ENCODE measurements at places on chromosomes 2 and 18.

DNA sequence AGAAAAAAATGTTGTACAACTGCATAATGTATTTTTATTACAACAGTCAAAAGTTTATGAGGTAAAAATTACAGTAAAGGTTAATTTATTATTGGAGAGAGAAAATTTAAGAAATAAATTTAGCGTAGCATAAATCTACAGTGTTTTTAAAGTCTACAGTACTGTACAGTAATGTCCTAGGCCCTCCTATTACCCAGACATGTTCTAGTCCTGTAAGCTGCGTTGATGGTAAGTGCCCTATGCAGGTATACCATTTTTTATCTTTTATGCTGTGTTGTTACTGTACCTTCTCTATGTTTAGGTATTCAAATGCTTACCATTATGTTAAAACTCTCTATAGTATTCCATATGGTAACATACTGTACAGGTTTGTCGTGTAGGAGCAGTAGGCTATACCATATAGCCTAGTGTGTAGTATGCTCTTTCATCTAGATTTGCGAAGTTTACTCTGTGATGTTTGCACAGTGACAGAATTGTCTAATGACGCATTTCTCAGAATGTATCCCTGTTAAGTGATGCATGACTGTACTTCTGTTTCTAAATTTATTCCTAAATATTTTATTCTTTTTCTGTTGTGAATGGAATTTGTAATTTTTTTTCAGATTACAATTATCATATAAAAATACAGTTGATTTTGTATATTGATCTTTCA, 24.5 kb downstream of the ABI2 start:
- no peak for DNase-seq

- DNase-seq: no peak
Measured at GRCh38 chr2:111975053-111975552, 76.7 kb downstream of the MERTK start.

DNA sequence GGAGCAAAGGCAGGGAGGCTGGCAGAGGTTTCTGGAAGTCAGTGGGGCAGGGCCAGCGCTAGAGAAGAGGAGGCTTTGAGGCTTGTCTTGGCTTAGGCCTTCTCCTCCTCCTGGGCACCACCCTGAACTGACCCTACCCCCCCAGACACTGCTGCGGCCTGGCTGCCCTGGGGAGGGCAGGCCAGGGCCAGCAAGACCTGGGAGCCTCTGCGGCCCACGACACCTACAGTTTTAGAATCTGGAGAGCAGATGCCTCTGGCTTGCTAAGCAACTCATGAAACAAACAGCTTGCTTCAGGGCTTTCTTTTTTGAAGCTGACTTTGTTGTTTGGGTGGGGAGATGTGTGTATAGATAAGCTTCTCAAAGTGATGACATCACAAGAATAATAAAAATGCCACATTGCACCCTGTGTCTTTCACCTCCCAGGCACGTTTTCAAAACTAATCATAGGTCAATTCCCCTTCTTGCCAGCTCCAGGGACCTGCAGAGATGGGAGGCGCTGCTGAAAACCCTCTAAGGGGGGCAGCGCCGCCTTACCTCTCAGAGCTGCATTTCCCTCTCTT, 46.2 kb upstream of the SMAD7 start:
- DNase-seq: no peak

DNA sequence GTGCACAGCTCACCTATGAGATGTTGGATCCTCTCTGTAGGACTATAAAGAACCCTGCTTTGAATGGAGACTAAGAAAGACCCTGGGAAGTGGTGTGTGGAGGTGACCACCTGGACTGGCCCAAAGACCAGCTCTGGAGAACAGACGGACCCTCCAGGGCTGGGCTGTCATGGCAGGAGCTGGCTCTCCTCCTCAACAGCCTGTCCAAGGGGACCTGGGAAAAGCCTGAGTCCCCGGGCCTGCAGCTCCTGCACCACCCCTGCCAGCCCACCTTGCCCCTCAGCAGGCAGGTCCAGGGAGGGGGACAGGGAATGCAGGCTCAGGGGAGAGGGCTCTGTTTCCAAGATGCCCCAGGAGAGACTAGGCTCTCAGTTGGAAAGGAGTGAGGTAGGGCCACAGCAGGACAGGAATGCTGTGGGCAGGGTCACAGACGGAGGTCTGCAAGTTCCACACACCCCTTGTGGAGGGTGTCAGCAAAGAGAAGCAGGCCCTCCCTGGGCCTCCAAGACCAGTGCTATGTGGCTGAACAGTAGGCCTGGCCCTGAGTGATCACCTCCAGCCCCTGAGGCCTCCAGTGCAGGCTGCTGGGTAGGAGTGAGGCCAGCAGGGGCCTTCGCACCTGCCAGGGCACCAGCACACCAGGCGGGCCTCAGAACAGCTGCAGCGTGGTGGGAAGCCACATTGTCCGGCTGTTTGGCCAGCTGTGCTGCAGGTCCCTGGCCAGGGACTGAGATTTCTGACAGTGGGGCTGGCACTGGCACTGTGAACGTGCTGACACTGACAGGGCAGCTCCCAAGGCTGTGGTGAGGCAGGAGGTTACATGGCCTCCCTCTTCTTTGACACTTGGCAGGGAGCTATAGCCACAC, 86.4 kb upstream of the OTOS start:
- DNase-seq: no peak

DNA sequence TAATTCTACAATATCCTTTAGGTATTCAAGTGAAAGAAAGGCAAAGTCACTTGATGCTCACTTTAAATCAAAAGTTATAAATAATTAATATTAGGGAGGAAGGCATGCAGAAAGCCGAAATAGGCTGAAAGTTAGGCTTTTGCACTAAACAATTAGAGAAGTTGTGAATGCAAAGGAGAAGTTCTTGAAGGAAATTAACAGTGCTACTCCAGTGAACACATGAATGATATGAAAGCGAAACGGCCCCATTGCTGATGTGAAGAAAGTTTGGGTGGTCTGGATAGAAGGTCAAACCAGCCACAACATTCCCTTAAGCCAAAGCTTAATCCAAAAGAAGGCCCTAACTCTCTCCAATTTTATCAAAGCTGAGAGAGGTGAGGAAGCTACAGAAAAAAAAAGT, 103.1 kb upstream of the CXCR4 start:
- DNase-seq: no peak

DNA sequence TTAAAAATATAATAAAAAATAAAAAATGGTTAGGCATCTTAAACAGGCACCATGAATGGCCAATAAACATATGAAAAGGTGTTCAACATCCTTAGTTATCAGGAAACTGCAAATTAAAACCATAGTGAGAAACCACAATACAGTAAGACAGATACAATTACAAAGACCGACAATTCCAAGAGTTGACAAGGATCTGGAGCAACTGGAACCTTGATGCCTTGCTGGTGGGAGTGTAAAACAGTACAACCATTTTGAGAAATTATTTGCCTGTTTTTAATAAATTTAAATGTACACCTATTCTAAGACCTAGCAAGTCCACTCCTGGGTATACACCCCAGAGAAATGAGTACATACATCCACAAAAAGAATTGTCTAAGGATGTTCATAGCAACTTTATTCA, 49.1 kb downstream of the NGEF start:
- no peak for DNase-seq

- no peak for DNase-seq
Measured at GRCh38 chr18:34219651-34220050, 5.1 kb downstream of the NOL4 start.

- no peak for DNase-seq
Measured at GRCh38 chr18:1619507-1619906, 714.8 kb downstream of the ADCYAP1 start.

- DNase-seq: no peak
Measured at GRCh38 chr2:127084611-127085316, 22.2 kb downstream of the BIN1 start.

DNA sequence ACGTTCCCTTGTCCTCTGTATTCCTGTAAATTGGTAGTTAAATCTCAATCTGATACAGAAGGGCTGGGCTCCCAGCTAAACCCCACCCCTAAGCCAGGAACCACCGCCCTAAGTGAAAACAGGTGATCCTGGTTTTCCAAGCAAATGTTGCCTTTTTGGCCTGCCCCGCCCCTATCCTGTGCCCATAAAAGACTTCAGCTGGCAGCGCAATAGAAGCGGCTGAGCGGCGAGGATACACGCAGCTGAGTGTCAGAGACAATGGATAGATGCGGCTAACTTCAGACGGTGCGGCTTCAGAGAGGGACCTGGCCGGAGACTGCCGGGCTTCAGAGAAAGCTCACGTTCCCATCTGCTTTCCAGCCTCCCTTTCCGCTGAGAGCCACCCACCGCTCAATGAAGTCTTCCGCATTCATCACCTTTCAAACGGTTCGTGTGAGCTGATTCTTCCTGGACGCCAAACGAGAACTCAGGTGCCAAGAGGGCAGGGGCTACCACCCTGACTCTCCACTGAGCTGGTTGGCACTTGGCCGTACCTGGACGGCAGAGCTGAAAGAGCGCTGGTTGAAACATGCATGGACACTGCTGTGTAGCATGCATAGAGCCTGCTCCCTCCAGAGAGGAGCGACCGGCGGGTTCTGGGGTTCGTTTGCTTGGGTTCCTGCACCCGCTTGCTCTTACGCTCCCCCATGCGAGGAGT, 49.5 kb upstream of the POLE4 start:
- DNase-seq: no peak

DNA sequence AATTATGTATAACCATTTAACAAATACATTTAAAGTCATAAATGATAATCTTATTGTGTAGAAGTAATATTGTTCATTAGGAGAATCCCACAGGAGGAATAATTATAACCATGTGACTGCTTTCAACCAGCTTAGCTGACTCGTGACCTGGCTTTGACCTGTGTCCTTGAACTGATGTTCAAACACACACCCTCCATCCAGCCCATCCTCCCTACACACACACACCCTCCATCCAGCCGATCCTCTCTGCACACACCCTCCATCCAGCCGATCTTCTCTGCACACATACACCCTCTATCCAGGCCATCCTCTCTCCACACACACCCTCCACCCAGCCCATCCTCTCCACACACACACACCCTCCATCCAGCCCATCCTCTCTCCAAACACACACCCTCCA, 83.5 kb downstream of the EIPR1 start:
- DNase-seq: no peak

DNA sequence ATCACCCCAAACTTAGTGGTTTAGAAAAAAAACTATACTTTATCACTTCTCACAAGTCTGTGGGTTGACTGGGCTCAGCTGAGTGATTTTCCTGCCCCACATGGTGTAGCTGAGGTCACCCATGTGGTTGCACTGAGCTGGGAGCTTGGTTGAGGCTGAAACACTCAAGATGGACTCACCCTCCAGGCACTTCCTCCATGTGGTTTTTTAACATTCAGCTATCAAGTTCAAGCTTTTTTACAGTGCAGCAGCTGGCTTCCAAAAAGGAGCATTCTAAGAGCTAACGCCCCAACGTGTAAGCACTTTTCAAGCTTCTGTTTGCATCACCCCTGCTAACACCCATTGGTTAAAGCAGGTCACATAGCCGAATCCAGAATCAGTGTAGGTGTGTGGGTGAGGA, 105.9 kb upstream of the CREB1 start:
- DNase-seq: peak; percentile 20

GRCh38 chr18:67451960-67452359, 64.6 kb downstream of the DSEL start:
- DNase-seq: no peak

DNA sequence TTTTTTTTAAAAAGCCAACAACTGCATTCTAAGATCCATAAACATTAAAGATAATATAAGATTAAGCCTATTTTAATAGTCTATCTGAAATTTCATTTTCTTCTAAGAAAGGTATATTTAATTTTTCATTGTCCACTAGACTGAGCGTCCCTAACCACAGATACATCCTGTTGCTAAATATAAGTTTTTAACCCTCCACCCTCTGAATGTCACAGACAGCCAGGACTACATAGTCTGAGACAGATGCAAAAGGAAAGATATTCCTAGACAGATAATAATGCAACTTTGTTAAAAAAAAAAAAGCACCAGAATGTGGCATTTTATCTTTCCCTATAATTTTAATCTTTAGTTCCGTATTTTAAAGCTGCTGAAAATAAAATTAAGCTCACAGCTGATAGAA, 114.6 kb downstream of the ZEB2 start:
- DNase-seq: no peak

GRCh38 chr2:46389417-46389916, 89.9 kb upstream of the TMEM247 start:
- DNase-seq: no peak

GRCh38 chr2:195820867-195821565, 164.0 kb downstream of the SLC39A10 start:
- DNase-seq: no peak

DNA sequence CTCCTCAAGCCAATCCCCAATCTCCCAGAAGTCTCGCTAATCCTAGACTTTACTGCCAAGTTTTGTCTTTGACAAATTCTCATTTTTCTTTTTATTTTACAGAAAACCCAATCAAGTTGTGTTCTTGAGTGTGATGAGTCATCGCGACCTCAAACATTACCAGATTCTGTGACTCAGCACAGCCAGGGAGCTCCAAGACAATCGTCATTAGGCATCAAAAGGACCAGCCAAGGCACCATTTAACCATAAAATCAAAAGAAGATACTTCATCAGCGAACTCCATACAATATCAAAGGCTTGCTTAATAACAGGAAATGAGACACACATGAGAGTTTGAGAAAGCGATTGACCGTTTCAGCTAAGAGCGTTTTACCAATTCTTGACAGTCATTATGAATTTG, 146.2 kb upstream of the AGAP1 start:
- no peak for DNase-seq

DNA sequence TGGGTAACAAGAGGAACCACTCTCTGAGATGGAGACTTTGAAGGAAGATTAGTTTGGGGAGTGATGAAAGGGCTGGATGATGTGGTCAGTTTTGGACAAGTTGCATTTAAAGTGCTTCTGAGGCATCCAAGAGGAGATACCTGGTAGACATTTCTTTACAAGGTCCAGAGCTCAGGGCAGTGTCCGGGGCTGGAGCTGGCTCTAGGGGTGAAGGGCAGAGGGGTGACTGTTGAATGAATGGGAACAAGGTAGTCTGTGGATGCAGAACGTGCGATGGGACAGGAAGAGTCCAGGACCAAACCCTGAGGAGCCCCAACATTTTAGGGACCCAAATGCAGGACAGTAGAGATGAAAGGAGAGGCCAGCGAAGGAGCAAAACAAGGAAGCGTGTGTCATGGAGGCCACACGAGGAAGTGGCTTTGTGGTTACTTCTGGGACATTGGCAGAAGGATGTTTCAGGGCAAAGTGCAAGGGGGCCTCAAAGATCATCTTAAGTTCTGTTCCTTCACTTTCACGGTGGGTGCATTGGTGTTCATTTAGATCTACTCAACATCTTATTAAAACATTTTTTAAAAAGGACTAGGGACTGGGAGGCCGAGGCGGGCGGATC, 13.6 kb upstream of the GPR35 start:
- no peak for DNase-seq

- DNase-seq: no peak
Measured at GRCh38 chr2:199316851-199317250, 140.9 kb downstream of the SATB2 start.

DNA sequence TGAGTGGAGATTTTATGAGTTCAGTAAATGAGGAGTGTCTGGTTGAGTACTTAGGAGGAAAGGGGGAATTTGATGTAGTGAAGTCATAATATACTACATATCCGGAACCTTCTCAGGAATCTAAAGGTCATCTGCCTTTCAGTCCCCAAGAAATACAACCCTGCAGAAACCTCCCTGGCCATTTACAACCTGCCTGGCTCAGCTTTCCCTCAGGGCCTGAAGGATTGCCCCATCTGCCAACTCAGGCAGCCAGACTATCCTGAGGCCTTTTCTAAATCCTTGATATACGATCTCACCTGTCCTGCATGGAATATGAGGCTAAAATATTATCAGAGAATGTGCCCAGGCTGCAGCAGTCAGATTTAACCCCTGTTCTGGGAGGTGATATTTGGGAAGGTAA, 165.4 kb upstream of the SPOPL start:
- DNase-seq: no peak

Data from stimulated activated CD8-positive, alpha-beta memory T cell treated with anti-CD3 and anti-CD28 coated beads, Interleukin-4, amount 100 ng/mL, for 24 hours (primary cell).